ENCODE measurements at places on chromosomes 16 and 17.

GRCh38 chr16:54446639-54447038 lies 160.1 kb upstream of the IRX3 start:
- no peak for DNase-seq

DNA sequence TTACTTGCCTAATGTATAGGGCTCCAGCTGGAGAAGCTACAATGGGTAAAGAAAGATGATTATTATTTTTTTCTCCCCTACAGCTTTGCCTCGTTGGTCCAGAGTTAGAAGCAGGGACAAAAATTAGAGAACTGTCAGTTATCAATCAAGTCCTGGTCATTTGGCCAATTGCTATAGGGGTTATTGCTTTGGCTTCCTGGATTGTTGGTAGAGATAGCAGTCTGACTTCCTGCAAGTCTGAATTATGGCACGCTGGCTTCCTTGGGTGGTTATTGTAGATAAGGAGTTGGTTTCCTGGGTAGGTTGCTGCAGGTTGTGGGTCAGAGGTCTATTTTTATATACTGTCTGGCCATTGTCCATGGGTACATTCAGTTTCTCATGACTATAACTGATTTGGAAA lies 84.7 kb upstream of the ELAC2 start:
- DNase-seq: no peak

GRCh38 chr17:63774969-63775265 lies 947 bp downstream of the DDX42 start:
- DNase-seq: peak; percentile 19

- DNase-seq: no peak
Observed at GRCh38 chr17:50174444-50174843, 8.6 kb downstream of the SGCA start.

DNA sequence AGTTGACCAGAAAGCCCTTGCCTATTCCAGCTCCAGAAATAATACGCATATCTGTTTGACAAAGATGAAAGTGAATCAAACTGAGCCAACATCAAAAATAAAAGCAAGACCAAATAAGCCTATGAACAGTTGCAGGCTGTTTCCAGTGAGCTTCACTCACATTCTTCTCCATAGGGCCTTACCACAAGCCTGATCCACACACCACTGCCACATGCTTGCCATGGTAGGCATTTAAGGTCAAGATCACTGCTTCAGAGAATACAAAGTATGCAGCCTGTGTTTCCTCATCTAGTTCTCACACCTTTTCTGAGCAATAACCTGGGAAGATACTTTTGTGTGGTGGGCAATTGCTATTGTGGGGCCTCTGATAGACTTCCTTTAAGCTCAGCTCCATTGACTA lies 1060.2 kb downstream of the CDH11 start:
- no peak for DNase-seq

DNA sequence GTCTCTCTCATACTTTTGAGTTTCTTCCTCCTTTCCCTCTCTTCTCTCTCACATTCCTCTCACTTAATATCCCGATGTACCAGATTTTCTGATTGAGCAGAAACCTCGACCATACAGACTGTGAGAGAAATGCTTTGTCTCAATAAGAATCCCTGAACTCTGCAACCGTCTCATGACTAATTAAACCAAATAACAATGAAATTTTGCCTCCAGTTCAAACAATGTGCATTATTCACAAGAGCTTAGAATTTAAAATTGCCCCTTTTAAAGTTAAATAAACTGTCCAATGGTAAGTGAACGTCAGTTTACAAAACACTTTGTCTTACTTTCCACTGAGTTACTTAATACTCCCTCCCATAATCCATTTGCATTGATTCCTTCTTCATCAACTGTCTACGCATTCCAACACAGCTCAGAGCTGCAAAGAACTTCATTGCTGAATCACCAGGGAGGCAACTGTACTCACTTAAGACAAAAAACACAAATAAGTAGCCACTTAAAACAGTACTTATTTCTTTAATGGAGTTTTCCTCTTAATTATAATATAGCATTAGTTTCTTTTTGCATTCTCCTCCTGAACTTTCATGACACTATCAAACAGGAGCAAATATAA lies 4.9 kb downstream of the CDH11 start:
- no peak for DNase-seq

DNA sequence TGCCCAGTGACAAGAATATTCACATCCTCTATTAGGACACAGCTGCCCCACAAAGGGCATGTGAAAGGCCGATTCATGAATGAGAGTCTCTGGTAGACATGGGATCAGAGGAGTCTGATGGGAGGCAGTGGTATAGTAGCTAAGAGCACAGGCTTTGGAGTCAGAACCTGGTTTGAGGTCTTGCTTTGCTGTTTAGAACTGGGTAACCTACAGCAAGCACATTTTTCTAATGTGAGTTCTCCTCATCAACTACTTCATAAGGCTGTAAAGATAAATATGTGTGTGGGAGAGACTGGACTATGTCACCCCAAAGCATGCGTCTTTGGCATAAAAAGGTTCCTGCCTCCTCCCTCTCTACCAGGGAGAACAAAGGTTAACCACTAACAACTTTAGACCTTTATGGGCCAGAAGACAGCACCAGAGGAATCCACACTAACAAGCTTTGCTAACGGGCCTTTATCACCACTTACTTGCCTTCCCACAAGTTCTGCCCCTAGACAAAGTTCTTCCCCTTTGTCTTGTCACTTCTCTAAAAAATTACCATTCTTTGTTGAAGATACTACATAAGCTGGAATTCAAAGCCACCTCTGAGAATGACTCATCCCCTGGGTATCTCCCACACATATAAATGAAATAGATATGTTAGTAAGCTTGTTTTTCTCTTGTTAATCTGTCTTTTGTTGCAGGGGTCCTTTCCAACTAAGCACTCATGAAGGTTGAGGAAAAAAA lies 21.1 kb downstream of the CDR2 start:
- DNase-seq: peak; percentile 51

DNA sequence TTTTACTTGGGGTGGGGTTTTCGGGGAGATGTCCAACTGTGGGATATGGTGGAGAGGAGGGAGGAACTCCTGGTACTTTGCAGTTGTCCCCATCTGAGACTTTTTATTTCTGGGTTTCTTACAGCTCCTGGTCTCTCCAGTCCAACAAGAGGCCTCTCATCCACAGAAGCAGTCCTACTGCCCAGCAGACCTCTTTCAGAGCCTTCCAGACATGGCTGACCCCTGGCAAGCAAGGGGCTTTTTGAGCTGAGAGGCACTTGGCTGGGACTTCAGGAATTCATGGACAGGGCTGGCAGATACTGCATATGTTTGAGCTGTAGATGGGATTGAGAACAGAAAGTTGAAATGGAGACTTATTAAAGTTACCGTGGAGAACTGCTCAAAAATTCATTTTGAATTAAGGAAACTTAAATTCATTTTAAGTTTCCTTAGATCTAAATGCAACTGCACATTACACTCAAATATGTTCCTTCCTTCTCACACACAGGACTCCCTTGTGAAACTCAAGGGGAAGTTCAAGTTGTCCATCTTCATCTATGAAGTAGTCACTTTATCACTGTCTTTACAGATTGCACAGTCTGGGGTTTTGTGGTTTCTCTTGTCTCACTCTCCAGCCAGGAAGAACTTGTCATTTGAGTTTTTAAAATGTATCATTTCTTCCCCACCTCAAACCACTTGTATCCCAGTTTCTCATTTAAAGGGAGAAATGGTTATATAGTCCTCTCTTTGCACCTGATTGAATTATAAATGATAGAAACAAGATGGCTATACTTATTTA lies 1.1 kb downstream of the LASP1NB start:
- DNase-seq: no peak

DNA sequence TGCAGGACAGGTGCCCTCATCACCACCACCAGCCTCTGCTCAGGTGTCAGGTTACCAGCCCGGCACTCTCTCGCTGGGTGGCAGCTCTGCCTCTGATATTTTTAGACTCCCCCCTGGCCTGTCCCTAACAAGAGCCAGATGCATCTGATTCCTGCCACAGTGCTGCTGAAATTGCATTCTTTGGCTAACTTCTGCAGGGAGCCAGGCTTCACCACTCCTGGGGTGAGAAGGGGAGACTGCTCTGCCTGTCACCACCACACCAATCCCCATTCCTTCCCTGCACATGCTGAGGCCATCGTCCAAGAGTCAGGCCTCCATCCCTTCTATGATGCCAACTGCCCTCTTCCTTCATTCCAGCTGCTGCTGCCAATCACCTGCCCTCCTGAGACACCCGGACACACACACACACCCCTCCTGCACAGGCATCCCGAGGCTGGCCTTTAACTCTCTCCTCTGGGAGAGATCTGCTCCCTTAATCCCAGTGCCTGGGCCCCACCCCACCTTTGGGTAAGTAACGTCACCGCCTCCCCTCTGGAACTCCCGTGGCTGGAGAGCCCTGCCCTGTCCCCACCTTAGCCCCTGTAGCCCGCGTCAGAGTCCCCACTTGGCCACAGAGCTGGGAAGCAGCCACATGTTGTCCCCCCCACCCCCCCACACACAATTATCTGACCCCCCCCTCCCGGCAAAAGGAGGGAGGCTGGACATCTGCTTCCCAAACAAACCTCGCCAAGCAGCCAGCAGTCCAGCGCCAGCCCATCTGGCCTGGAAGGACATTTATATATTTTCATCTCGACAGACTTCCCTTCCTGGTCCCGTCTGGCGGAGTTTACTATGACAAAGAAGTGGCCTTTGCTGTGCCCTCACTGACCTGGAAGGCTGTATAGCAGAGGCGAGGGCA lies 2.8 kb downstream of the EMP2 start:
- no peak for DNase-seq

- DNase-seq: peak; percentile 68
Observed at GRCh38 chr16:85416228-85417109, 196.7 kb upstream of the GSE1 start.

DNA sequence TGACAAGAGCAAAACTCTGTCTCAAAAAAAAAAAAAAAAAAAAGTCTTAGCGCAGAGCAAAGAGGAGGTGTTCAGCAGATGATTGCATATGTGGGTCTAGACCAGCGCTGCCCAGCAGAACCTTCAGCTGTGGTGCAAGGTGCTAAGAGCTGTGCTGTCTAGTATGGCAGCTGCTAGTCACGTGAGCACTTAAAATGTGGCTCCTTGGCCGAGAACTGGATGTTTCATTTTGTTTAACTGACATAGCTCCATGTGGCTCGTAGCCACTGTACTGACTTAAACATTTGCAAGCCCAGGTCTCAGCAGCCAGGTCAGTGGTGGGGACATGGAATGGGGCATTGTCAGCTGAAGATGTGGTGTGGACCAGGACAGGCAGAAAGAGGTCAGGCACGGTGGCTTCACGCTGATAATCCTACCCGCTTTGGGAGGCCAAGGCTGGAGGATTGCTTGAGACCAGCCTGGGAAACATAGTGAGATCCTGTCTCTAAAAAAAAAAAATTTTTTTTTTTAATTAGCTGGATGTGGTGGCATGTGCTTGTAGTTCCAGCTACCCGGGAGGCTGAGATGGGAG lies 9.2 kb downstream of the C1QTNF1 start:
- DNase-seq: no peak

DNA sequence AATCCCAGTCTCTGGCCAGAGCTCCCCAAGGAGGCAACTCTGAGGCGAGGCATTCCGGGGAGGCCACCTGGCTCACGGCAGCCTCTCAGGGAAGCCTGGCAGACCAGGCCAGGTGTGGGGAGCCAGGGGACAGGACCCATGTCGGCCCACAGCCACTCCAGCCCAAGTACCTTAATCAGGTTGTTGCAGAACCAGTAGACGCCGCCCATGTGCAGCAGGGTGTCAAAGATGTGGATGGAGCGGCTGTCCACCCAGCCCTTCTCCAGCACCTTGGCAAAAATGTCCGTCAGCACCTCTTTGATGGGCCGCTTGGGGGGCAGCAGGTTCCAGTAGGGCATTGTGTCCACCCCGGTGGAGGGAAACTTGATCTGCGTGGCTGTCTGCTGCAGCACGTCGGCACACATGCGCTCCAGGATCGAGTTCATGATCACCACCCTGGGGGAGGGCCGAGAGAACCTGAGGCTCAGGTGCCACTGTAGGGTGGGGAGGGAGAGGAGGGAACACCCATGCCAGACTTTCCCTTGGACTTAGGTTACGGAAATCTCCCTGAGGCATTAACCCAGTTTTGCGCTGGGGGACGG lies 7.8 kb downstream of the CSF3 start:
- DNase-seq: no peak

- peak; percentile 16 for DNase-seq
Observed at GRCh38 chr16:10181196-10182162, 749 bp downstream of the GRIN2A start.

GRCh38 chr17:82328141-82328993 lies 5.2 kb downstream of the SECTM1 start:
- no peak for DNase-seq

DNA sequence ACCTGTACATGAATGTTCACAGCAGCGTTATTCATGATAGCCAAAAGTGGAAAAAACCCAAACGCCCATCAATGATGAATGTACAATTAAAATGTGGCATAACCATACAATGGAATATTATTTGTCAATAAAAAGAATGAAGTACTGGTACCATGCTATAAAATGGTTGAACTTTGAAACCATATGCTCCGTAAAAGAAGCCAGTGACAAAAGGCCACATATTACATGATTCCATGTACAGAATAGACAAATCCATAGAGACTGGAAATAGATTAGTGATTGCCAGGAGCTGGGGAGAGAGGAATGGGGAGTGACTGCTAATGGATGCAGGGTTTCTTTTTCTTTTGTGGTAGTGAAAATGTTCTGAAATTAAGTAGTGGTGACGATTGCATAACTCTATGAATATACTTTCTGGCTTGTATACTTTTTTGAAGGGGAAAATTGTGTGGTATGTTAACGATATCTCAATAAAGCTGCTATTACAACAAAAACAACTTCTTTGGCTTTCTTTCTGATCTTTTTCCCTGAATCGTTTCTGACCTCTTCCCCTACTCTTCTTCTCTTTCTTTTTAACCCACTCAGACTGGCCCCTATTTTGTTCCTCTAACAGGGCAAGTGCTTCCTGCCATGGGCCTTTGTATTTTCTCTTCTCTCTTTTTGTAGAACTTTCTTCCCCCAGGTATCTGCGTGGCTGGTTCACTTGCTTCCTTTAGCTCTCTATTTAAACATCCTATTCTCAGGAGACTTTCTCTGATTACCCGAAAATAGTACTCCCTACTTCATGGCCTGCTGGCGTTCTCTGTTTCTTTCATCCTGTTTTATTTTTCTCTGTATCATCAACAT lies 67.9 kb downstream of the FTO start:
- DNase-seq: no peak

DNA sequence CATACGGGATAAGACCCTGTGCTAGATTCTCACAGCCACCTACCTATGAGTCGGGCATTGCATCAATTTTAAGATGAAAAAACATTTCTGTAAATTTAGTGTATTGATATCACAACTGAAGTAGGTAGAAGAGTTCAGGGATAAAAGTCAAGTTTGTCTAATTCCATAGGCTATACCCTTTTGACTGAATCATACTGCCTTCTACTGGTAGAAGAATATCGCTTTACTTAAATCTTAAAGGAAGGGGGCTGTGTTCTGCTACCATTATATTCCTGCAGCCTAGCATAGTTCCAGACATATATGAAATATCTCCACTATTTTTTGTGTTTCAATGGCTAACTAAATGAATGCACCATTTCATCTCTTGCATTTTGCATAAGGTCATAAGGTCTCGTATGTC lies 1128.6 kb downstream of the CDH8 start:
- DNase-seq: no peak

GRCh38 chr17:10477701-10478100 lies 8.3 kb upstream of the MYH4 start:
- no peak for DNase-seq
